Stimulated activated CD4-positive, alpha-beta T cell treated with anti-CD3 and anti-CD28 coated beads, TNF-alpha, amount 100 ng/mL, for 1 hour (primary cell): ENCODE measurements at places on chromosomes 1 and 21.

- no peak for DNase-seq
Measured at GRCh38 chr1:210394281-210394821, 65.6 kb downstream of the HHAT start.

DNA sequence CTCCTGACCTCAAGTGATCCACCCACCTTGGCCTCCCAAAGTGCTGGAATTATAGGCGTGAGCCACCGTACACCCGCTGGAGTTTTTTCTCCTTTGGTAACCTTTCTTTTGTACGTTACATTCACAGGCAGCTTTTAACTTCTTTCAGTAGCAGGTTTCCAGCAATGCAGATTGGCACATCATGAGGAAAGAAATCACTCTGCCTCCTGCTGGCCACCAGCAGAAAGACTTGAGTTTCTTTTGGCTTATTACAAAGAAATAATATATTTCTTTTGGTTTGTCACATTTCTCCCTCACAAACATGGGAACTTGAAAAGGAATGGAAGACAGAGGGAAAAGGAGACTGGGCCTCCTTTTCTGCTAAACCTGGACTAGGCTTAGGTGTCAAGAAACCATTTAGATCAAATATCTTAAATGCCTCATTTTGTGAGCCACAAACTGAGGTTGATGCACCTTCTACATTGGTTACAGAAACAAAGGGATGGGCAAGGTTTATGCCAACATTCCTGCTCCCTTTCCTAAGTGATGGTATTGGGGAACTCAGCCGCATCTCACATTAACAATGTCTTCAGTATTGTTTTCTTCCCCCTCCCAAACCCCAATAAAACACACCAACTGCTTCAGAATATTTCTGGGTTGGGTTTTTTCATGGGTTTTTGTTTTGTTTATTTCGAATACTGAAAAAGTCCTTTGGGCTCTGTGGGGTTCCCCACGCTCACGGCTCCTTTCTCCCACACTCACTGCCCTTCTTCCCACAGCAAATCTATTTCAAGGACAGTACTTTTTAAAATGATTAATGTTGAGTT lies 7.7 kb downstream of the ENSA start:
- peak; percentile 18 for DNase-seq

- DNase-seq, result no peak
Measured at GRCh38 chr1:31848381-31848897, 32.6 kb upstream of the SPOCD1 start.

GRCh38 chr1:65267271-65267670 lies 42.1 kb upstream of the DNAJC6 start:
- no peak for DNase-seq

DNA sequence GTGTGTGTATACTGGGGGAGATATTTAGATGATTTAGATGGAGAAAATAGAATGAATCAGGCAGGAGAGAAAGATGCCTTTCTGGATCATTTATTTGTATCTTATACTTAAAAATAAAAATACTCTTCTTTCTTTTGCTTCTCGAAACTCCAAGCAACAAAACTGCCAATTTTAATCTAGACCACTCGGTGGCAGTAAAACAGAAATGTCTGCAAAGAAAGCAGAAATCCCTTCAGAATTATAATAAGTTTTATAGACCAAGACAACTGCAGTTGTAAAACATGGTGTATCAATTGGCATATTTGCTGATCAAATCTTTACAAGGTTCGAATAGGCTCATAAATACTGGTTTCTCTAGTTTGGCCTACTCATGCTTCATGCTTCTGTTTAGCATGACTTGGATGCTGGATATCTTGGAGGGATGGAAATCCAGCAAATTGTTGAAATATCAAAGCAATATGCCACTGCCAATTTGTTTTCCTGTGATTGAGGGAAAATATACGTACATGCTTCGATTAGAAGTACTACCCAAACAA lies 15.1 kb upstream of the C1orf87 start:
- DNase-seq, result no peak

- no peak for DNase-seq
Measured at GRCh38 chr1:236844499-236845271, 49.6 kb downstream of the MTR start.

DNA sequence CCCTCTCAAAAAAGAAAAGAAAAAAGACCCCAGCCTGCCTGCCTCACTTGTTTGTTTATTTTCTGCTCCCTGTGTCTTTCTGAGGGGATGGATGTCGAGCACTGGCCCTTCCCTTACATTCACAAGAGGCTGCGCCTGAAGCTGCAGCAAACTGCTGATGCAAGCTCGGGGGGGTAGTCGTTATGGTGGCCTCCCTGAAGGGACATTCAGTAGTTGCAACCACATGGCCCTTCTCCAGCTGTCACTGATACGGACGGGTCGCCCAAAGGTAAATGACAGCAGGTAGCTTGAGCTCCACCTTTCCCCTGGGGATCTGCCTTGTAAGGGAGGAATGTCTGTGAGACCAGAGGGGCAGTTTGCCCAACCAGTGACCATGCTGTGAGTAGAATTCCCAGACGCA lies 17.7 kb downstream of the PLEKHM2 start:
- no peak for DNase-seq

- DNase-seq, result no peak
Measured at GRCh38 chr1:59230622-59231021, 66.3 kb upstream of the FGGY start.

GRCh38 chr1:159010391-159010790 lies 684 bp downstream of the IFI16 start:
- no peak for DNase-seq

GRCh38 chr1:115465802-115466363 lies 127.8 kb upstream of the NGF start:
- DNase-seq, result no peak

GRCh38 chr21:45920824-45921600 lies 60.6 kb upstream of the COL6A1 start:
- no peak for DNase-seq

- no peak for DNase-seq
Measured at GRCh38 chr21:41121785-41122415, 46.1 kb upstream of the BACE2 start.

DNA sequence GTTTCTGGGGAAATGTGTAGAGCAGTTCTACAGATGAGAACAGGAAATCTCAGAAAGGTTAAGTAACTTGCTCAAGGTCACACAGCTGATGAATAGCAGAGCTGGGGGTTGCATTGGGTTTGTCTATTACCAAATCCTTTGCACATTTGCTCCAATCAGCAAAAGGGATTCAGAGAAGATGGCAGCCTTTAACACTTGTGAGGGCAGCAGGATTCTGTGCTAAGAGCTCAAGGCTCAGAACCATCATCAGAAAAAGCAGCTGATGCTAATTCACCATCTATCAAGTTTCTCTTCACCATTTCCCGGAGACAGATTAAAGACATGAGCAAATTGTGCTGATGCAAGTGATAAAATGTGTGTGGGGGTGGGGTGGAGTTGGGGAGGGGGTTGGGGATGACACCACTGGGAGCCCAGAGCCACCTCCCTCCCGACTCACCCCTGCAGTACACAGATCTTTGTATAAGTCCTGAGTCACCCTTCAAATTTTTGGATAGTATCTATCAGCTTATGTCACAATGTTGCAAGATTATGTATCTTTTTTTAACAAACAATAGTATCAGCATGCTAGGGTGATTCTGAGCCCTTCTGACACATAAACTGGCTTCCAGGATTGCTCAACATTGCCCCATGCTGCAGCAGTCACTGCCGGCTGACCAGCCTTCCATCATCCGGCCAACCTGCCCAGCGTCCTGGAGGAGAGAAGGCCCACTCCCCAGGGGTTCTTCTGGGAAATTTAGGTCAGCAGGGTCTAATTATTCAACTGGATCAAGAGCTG lies 2.8 kb upstream of the SPSB1 start:
- no peak for DNase-seq

GRCh38 chr1:231628207-231628876 lies 1.8 kb downstream of the DISC1 start:
- DNase-seq, result no peak

DNA sequence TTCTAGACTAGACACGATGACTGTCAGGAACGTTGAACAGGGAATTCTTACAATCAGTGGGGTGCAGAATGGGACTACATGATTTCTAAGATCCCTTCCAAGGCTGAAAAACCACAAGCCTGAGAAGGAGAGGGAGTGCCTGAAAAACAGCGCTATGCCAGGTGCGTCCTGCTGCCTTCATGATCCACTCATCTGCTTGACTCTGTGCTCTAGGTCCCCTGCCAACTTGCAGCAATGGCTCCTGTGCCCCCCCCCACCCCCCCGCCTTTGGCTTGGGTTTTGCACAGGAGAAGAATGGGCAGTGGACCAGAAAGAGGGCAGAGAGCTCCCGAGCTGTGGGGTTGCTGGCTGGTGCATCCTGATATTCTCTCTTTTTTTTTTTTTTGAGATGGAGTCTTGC lies 5.9 kb downstream of the SLC2A7 start:
- no peak for DNase-seq

GRCh38 chr1:36673202-36673601 lies 190.5 kb upstream of the CSF3R start:
- no peak for DNase-seq

- no peak for DNase-seq
Measured at GRCh38 chr1:115654125-115654524, 12.4 kb downstream of the VANGL1 start.

DNA sequence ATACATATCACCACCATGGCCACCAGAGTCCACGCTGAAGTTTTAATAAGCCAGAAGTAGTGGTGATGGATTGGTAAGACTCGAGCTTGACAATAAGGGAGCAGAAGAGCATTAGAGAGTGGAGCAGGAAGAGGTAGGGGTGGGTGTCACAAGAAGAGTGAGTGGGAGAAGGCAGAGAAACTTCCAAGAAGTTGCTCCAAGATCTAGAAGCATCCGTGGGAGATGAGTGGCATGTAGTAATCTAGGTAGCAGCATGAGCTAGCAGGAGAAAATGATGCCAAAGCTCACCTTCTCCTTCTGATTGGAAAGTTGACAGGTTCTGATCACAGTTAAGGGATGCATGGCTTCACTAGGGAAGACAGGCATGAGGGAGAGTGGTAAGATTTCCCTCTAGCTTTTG lies 49.2 kb downstream of the PLXNA2 start:
- no peak for DNase-seq

GRCh38 chr1:244083383-244083943 lies 32.4 kb downstream of the ZBTB18 start:
- no peak for DNase-seq

DNA sequence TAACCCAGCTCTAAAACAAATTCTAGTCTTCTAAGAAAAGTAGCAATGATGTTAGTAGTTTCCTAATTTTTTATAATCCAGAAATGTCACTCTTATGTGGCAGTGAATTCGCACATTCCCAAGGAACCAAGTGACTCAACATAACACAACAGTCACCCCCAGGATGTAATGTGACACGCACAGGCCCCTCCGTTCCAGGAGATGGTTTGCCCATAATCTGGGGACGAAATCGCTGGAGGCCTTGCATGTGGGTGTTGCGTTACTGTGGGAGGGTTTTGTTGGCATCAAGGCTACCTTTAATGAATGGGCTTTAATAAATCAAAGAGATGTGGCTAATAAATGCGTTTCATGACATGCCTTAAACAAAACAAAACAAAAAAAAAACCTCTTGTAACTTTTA lies 50.9 kb downstream of the EVA1C start:
- no peak for DNase-seq

- no peak for DNase-seq
Measured at GRCh38 chr1:235865565-235866204, 1.0 kb downstream of the LYST start.

DNA sequence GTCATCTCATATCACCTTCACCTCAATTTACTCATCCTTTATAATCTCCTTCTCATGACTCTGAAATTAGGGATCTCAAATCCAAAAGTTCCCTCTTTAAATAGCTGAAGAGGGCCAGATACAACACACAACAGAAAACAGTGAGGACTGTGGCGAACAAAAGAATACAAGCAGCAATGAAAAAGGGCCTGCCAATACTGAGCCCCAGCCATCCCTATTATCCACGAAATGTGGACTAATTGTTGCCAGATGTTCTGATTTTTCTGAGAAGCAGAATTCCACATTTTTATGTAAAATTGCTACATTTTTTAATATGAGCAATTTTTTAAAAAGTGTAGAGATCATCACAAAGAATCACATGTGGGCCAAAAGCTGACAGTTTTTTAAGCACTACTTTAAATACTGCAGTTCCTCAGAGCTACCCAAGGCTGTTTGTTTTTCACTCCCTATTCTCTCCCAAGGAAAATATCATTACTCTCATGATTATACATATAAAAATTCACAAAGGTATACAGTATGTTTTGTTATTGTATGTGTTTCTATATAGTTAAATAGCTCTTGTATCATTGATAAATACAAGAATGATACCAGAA lies 90.0 kb downstream of the ASH1L start:
- DNase-seq, result no peak

DNA sequence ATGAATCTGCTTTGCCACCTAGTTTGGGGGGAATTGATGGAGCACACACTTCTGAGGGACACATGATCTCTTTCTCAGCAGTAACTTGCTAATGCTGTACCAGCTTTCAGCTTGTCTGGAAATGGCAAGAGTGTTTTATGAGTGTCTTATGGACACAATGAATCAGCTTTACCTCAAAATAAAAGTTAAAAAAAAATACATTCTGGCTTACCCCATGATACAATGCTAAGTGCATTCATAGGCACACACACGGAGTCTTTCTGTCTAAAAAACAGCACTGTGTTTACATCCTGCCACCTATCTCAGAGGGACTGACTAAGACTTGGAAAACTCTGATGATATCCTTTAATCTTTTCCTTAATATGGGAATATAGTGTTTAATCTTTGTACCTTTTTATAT lies 455.5 kb upstream of the ADAMTS5 start:
- no peak for DNase-seq

DNA sequence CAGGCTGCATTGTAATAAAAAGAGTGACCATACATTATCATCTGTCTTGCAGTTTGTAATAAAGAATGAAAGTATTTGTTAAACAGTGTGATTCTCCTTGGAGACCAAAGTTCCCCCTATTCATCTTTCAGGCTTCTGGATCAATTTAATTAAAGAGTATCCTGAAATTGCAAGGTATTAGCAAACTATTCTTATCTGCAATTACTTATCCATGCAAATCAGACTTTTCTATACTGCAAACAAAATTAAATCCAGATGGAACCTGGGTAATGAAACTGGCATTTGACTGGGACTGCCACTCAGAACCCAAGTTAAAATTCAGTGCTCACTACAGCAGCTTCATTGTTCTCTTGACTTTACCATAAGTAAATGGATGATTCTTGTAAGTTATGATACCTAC lies 37.1 kb downstream of the JAK1 start:
- no peak for DNase-seq

- DNase-seq, result no peak
Measured at GRCh38 chr1:119941392-119941791, 45.1 kb upstream of the ADAM30 start.

DNA sequence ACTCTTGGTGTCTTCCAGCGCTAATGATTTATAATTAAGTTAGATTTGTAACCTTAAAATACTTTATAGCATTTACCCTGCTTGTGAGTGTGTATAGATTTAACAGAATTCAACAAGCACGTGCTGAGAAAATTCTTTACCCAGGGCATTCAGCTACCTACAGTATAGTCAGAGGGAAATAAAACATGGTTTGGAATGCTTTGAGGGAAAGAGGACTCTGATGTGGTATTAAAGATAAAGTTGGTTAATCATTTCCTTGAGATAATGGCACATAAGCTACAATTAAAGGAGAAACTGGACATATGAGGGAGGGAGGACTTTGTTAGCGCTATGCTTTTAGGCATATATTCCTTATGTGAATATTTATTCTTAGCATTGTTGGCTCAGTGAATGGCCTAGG lies 26.4 kb upstream of the IL12RB2 start:
- no peak for DNase-seq
